ENCODE measurements at places on chromosomes 13 and 19.

GRCh38 chr13:51827254-51827653, 17.7 kb downstream of the TMEM272 start:
- DNase-seq = no peak

DNA sequence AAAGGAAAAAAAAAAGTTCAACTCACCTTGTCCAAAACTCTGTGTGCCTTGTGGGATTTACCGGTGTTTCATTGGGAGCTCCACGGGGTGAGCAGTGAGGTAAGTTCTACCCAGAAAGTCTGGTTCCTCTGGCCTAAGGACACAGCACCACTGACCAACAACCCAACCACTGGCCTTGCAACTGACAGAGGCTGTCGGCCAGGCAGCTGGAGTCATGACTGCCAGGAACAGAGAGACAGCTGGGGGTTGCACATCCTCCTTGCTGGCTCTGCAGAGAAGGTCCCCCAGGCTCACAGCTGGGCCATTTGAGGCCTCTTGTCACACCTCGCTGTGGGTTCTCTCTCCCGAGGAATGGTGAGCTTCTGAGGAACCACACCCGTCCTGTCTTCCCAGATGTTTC, 59.5 kb downstream of the ANKRD10 start:
- DNase-seq = no peak

GRCh38 chr19:1076046-1076386, 9.0 kb downstream of the ARHGAP45 start:
- DNase-seq = no peak

DNA sequence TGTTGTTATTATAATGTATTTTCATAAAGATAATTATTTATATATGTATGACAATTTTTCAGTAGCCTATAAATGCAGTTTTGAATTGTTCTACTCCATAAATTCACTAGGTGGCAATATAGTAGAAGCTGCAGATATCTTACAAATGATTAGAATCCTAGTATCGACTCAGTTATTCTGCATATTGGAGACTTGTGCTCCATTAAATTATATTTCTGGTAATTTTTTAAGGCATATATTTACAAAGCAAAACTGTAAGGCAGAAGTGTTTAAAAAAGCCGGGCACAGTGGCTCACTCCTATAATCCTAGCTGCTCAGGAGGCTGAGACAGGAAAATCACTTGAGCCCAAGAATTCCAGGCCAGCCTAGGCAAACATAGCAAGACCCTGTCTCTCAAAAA, 58.7 kb downstream of the DPY19L3 start:
- no peak for DNase-seq
